Activated gamma-delta T cell treated with Interleukin-2 at 50 U/mL for 16 hours (primary cell): ENCODE measurements at places on chromosomes 2 and 18.

DNA sequence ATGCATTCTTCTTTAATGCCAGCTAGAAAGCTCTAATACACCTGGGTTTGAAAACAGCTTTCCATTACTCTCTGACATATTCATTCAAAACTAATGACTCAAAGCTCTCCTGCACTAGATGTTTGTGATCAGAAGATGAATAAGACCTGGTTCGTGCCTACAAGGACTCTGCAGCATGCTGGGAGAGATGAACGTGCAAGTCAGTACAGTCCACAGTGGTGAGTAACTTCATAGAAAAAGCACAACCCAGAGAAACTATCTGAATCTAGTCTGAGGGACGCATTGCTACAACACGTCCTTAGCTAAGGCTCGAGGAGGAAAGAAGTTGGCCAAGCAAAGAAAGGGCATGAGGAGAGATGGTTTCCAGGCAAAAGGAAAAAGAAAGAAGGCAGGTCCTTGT is 234.3 kb downstream of the OSR1 start:
- no peak for DNase-seq

DNA sequence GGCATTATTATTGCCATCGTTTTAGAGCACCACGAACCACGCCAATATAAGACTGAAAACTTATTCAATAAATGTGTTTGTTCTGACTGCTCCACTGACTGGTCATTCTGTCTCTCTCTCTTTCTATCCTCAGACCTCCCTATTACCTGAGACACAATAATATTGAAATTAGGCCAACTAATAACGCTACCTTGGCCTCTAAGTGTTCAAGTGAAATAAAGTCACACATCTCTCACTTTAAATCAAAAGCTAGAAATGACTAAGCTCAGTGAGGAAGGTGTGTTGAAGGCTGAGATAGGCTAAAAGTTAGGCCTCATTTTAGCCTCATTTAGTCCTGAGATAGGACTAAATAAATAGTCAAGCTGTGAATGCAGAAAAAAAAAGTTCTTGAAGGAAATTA is 38.8 kb downstream of the G6PC2 start:
- DNase-seq: no peak

DNA sequence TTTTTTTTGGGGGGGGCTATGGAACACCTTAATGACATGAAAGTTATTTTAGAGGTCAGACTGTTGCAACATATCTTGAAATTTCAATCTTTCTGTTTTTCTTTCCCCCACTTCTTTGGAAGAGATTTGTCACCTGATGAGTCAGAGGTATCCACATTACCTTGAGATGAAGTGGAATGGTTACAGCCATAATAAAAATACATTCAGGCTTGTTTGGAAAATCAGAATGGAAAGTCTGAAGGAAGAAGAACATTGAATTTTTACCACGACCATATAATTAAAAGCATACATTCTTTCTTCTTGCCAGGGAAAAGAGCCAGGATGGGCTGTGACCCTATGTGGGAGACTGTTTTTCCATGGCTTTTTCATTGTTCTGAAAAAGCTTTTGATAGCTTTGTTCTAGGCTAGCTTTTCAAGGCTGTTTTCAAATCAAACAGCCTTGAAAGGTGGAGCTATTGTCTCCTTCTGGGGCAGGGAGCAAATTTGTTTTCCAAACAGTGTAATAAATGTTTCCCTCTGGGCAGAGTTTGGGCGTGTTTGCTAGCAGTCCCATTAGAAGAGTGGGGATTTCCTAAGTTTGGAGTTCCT is 2.3 kb upstream of the GTF3C3 start:
- DNase-seq: no peak

DNA sequence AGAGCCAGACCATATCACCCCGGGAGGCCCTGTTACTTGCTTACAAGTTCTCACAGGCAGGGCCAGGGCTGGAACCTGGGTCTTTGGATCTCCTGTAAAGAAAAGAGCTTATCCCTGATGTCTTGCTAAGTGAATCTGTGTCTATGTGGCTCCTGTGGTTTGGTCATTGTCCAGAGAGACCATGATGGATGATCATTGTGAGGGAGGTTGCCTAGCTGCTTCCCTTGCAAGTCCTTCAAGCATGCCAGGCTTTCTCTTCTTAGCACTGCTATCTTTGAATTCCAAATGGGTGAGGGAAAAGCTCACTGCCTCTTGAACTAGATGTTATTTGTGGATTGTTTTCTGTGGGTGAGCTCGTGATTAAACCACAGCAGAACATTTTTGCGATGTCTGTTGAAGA is 151.6 kb downstream of the FSHR start:
- no peak for DNase-seq

- DNase-seq: no peak
Observed at GRCh38 chr2:102106133-102106556, 36.4 kb upstream of the IL1R1 start.

DNA sequence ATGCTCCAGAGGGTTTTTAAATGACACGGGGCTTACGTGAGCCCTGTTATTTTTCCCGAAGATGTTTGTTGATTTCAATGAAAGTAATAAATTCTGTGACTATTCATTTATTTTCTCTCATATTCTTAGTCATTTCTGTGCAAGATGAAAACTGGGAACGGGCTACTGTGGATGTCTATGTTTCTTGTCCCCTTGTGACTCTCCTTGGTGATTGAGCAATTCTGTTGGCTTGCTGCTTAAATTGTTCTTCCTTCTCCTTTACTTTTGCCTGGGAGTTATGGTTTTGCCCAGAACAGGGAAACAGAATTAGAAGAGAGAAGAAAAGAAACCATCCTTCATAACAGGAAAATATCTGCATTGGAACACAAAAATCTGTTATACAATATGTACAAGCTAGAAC is 508.2 kb upstream of the DSEL start:
- no peak for DNase-seq

- no peak for DNase-seq
Observed at GRCh38 chr2:189370719-189371118, 70.6 kb upstream of the WDR75 start.

- no peak for DNase-seq
Observed at GRCh38 chr2:86194751-86195054, 559 bp downstream of the IMMT start.

DNA sequence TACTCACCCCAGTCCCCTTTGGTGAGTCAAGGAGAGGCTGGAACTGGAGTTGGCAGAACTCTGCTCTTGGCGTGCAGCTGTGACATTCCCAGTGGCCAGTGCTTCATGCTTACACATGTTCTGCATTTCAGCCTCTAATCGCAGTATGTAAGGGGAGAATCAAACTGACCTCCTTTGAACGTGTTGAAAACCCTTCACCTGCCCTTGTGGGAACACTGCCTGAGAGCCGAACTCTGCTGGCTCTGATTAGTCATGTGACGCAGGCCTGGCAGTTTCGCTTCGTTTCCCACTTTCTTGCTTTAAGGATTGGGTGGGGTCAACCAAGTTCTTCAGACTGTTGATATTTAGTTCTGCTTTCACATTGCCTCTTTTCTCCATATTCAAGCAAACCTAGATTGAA is 173.8 kb upstream of the BCL2L11 start:
- no peak for DNase-seq

- DNase-seq: no peak
Observed at GRCh38 chr2:120441744-120442471, 96.0 kb downstream of the INHBB start.

DNA sequence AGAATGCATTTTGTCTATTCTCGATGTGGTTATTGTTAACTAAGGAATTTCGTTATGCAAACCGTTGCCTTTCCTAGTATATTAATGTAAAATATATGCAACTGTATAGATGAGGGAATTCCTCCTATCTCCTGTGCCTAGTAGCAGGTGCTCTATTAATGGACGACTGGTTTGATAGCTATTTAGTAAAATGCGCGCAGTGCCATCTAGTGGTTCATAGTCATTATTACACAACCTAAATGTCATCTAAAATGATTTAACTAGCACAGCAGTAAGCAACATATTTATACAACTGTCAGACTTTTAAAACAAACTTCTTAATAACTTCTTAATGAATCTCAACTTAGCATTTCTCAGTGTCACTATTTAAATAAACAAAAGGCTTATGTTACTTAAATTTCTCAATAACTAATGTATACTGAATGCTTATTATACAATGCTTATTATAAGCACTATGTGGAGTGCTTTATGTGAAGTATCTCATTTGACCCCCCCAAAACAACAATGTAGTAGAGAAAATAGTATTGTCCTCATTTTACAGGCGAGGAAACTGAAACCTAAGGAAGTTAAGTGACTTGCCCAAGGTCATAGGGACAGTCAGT is 77.9 kb downstream of the DTNA start:
- peak; percentile 22 for DNase-seq

- DNase-seq: no peak
Observed at GRCh38 chr2:54639609-54640008, 83.9 kb upstream of the EML6 start.
